Activated T-cell treated with anti-CD3 and anti-CD28 coated beads, Interleukin-2, amount 50 U/mL, for 72 hours (primary cell): ENCODE measurements at places on chromosomes 7 and 10. TPM values are rescaled to one million over a fixed set of nuclear protein-coding genes. Genes with fewer than 3 reads are reported as not detected.

NKX2-3 gene
- total RNA-seq = not detected

GRCh38 chr10:108203905-108204527 lies 1039.5 kb upstream of the SORCS1 start:
- DNase-seq = no peak

OR2A42 gene
- total RNA-seq = not detected

GSAP gene
- 4.9 TPM for total RNA-seq

- no peak for DNase-seq
Observed at GRCh38 chr10:70122742-70123141, 9.9 kb downstream of the AIFM2 start.

- DNase-seq = no peak
Observed at GRCh38 chr7:130024390-130024789, 26.8 kb downstream of the ZC3HC1 start.

- DNase-seq = no peak
Observed at GRCh38 chr7:117184367-117184766, 138.5 kb downstream of the WNT2 start.

GRCh38 chr10:96306516-96306915 lies 2.3 kb downstream of the DNTT start:
- peak; percentile 3 for DNase-seq

DNA sequence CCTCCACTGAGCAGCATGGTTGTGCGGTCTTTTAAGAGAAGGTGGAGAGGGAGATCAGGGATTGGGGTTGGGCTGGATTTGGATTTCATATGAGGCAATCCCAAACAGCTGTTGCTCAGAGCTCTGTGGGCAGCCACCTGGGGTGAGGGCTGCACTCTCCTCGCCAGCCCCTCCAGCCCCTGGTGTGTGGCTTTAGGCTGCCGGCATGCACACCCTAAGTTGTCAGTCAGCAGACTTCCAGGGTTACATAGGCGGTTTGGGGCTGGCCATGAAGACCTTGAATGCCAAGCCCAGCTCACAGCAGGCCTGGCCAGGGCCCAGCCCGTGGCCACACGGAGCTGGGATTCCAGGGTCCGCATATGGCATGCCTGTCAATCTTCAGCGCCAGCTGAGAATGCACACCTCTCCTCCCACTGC lies 54.8 kb downstream of the ZMIZ1 start:
- no peak for DNase-seq

- no peak for DNase-seq
Observed at GRCh38 chr10:108490944-108491343, 1326.4 kb upstream of the SORCS1 start.

DNA sequence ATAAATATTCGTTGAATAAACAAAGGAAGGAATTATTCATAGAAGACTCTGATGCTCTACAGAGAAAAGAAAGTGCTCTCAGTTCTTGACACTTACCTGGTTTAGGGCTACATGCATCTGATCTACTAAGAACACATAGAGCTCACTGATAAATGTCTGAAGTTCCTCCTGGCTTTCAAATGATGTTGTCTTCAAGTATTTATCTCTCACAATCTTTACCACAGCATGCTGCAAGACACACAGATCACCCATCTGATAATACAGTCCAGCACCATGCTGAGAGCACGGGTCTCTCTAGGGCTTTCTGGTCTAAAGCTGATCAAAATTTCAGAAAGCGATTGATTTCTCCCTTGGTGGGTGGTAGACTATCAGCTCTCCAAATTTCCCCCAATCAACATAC lies 44.5 kb upstream of the MRPS16 start:
- DNase-seq = no peak

C10orf105 gene
- 0.43 TPM for total RNA-seq

GRCh38 chr10:69361303-69361614 lies 55.5 kb downstream of the TACR2 start:
- DNase-seq = no peak

DNA sequence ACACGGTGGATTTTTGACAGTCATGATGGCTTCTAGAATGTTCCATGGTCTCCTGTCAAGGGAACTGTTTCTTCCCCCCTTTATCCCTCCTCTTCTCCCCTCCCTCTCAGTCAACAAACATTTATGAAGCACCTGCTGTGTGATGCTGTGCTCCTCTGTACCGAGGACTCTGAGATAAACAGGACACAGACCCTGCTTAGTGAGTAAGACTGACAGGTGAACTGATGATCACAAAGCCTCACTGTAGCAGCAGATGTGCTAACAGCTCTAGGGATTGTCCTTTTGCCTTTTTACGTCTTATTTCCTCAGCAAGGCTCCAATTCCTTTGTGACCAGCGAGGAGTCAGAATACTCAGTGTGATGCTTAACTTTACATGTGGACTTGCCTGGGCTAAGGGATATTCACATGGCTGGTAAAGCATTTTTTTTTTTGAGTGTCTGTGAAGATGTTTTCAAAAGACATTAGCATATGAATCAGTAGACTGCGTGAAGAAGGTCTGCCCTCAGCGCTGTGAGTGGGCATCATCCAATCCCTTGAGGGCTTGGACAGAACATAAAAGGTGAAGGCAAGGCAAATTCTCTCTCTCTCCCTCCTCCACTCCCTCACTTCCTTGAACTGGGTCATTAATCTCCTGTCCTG lies 170.1 kb downstream of the ADRA2A start:
- no peak for DNase-seq

DNA sequence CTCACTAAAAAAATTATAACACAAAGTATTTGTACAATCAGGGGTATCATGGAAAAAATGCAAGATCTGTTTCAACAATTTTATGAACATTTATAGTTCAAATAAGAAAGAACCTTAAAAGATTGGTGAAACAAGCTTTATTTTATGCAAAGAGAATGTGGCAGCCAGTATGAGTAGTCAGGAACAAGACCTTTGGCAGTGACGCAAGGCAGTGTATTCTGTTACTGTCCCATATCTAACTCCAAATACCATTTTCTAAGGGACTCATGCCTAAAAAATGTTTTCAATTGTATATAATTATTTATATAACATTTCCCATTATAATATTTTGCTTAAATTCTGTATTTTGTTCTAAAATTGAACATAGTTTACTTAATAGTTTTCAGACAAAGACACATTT lies 19.1 kb upstream of the FAM53B start:
- DNase-seq = no peak

GRCh38 chr7:149788300-149788851 lies 15.0 kb upstream of the ZNF467 start:
- no peak for DNase-seq

GRCh38 chr10:111873621-111874135 lies 309.9 kb downstream of the GPAM start:
- no peak for DNase-seq

DNA sequence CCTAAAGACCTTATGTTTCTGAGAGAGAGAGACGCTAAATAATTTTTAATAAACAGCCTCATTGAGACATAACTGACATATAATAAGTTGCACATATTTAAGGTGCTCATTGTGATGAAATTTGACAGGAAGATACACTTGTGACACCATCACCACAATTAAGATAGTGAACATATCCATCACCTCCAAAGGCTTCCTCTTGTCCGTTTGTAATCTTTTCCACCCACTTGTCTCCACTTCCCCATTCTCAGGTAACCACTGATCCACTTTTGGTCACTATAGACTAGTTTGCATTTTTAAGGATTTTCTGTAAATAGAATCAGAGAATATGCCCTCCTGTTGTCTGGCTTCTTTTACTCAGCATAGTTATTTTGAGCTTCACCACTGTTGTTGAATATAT lies 195.1 kb upstream of the WDR11 start:
- DNase-seq = no peak

GRCh38 chr10:75159519-75159918 lies 48.1 kb downstream of the SAMD8 start:
- no peak for DNase-seq

FAM131B gene
- 3.1 TPM for total RNA-seq

BZW2 gene
- total RNA-seq = 59.5 TPM

DNA sequence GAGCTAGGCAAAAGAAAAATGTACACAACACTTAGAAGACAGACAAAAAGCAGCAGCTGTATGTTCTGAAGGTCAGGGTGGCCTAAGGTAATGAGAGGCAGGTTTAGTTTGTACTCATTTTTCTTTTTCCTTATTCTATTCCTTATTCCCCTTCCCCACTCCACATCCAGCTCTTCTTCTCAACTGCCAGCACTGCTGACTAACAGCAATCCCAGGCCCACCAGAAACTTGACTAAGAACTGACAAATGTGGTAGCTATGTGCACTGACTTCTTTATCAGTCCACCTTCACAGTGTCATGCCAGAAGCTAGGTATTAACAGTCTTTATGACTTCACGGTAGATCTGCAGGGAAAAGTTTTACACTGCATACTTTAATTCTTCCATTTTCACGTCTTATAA lies 6.1 kb downstream of the COPG2 start:
- no peak for DNase-seq

- no peak for DNase-seq
Observed at GRCh38 chr7:12196386-12196785, 14.7 kb upstream of the TMEM106B start.

SRRM3 gene
- total RNA-seq = 0.12 TPM

TMEM184A gene
- 0.10 TPM for total RNA-seq

GRCh38 chr7:18420748-18421147 lies 74.8 kb upstream of the HDAC9 start:
- no peak for DNase-seq

DNA sequence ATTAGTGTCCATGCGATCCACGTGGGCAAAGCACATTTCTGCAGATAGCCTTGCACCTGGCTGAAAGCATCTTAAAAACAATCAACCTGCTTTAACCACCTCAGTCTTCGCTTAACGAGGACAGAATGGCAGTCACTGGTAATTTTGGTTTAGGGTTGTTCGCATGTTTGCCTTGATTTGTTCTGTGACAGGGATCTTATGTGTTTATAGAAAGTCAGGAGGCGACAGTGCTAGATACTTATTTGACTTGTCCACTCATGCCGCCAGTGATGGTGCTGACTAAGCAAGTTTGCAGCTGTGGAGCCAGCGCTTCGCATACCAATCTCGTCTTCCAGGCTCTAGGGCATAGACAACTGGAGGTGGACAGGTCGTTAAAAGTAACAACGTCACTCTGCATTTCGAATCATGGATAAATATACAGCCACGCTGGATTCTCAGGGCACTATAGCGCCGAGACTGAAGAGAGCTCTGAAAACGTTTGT lies 1.2 kb upstream of the TMEM243 start:
- no peak for DNase-seq

DNA sequence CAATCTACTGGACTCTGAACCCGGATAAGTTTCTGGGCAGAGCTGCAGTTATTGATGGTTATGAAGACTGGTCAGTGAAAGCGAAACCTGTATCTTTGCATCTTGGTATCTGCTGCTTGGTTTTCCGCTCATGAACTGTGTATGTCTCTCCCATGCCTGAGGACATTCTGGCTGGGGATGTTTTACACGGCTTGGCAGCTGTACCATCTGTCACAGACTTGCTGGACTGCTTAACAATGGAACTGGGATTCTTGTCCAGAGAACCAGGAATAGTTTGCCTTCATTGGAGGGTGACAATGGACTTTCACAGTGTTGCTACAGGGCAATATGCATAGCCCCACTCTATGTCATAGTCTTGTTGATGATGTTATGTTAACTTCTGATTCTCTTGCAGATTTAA lies 119.9 kb upstream of the TMEM106B start:
- no peak for DNase-seq

PIP gene
- not detected for total RNA-seq

ATP6V0E2 gene
- 44.5 TPM for total RNA-seq

DNA sequence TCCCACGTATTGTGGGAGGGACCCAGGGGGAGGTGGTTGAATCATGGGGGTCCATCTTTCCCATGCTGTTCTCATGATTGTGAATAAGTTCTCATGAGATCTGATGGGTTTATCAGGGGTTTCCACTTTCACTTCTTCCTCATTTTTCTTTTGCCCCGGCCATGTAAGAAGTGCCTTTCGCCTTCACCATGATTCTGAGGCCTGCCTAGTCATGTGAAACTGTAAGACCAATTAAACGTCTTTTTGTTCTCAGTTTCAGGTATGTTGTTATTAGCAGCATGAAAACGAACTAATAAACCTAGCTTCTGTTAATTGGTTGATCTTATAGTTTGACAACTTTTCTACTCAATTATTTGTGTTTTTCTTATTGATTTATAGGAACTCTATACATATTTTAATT lies 206.3 kb downstream of the NXPH1 start:
- no peak for DNase-seq

GRCh38 chr7:29988424-29989256 lies 961 bp downstream of the SCRN1 start:
- DNase-seq = peak; percentile 49

SUFU gene
- 9.1 TPM for total RNA-seq

GRCh38 chr10:130745821-130746220 lies 565.7 kb downstream of the TCERG1L start:
- no peak for DNase-seq

DNA sequence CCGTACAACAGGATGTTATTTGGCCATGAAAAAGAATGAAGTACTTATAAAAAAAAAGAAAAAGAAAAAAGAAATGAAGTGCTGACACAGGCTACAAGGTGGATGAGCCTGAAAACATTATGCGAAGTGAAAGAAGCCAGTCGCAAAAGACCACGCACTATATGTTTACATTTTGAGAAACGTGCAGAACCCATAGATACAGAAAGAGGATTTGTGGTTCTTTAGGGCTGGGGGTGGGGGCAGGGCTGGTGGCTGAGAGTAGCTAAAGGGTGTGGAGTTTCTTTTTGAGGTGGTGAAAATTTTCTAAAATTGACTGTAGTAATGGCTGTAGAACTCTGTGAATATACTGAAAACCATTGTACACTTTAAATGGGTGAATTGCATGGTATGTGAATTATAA lies 86.0 kb upstream of the FAM20C start:
- DNase-seq = no peak

GRCh38 chr7:159026271-159027055 lies 118.2 kb downstream of the VIPR2 start:
- DNase-seq = peak; percentile 23

DNA sequence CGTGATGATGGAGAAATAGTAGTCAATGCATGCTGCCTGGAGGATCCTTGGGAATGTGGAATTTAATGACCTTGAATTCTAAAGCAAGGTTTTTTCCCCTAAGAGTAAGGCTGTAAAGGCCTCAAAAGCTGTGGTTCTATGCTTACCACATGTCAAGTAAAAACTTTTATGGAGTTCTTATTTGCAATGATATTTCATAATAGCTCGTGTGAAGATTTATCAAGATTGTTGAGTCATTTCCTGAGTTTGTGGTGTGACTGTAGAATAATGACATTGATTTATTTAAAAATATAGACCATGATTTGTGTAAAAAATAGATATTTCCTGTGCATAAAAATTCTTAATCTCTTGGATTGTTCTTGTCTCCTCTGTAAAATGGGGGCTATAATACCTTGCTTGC lies 67.5 kb upstream of the SORCS1 start:
- DNase-seq = no peak

POU6F2 gene
- total RNA-seq = 0.14 TPM

- DNase-seq = no peak
Observed at GRCh38 chr7:37234928-37235327, 213.7 kb downstream of the ELMO1 start.
